ENCODE measurements at places on chromosomes 6 and 20.

DNA sequence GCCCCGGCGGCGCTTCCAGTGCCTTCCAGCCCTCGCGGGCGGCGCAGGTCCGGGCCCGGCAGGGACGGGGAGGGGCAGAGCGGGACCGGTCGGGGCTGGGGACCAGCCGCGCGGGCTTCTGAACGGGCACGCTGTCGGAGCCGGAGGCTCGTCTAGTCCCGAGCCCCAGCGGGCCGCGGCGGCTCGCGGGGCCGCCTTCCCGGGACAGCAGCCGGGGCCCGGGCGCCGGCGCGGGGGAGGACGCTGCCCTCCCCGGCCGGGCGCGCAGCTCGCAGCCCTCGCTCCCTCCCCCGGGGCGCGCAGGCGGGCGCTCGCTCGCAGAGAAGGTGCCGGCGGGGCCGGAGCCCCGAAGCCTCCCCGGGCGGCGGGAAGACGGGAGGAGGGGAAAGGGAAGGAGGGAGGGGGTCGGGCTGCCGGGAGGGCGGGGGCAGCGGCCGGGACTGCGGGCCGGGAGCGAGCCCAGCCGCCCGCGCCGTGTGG, 696 bp upstream of the SIRPA start:
- no peak for DNase-seq

DNA sequence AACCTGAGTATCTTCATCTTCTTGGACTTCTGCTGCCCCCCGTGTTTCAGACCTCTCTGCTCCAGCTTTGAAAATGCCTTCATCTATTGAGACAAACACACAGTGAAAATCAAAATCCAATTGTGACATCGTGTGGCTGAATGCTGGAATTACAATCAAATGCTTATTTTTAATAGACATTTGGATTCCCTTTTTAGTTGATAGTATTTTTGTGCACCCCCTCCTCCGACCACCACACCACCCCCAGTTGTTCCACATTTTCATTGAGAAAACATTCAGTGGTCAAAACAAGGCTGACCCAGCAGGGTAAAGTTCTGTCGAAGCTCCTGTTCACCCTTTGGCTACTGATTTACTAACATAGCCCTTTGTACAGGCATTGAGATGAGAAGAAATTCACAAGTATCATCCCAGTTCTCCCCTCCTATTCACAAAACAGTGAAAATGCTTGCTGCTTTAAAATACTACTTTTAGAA, 79.0 kb downstream of the NRSN1 start:
- peak; percentile 19 for DNase-seq

DNA sequence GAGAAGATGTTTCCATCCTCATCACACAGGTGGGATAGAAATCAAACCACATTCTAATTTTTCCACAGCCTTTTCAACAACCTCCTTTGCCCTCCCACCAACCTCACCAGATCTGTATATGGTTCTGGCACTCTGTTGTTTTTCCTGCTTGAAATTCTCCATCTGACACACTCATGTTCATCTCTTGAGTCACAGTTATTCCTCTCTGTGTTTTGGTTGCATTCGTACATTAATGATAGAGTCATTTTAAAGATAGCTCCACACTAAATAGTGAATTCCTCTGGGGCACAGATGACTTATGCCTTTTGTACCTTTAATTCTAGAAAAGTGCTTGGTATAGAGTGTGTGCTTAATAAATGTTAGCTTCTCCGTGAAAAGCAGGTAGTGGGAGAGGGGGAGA, 1.4 kb upstream of the GCLC start:
- DNase-seq: no peak

- DNase-seq: no peak
These were observed 251.5 kb upstream of the TCF21 start for GRCh38 chr6:133637436-133637835.

DNA sequence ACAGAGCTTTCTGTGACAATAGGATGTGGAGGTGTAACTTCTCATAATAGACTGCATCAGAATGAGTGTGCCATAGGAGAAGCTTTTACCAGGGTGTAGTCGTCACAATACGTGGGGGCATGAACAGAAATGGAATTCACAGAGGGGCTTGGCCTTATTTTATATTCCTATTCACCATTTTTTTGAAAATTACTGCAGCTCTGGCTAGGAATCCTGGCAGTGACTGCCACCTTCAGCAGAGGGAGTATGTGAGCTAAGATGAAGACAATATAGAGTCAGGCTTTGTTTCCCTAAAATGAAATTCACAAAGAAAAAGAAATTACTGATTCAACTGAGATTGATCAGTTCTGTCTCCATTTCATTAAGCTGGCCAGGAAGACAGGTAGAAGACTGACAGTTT, 13.9 kb downstream of the TOMM6 start:
- no peak for DNase-seq

DNA sequence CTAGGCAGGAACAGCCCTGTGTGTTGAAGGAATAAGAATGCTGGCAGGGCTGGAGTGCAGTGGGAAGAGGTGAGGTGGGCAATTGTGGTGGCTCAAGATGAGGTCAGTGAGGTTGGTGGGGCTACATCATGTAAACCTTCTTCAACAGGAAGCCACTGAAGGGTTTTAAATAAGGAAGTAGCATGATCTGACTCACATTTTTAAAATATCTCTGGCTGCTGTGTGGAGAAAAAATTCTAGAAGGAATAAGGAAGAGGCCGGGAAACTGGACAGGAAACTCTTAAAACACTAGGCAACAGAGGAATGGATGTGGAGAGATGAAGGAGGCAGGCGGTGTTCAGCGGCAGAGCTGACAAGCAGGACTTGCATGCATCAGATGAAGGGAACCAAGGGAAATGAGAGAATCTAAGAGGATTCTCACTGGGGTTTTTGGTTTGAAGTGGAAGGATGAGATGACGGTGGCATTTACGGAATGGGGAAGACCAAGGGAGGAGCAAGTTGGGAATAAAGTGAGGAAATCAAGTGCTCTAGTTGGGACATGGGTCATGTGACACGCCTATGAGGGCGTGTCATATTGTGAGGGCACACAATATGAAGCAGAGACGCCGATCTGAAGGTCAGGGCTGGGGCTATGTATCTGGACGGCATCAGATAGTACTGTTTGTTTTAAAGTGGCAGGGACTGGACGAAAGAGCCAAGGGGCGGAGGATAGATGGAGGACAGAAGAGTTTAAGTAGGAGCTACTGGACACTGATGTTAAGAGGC, 18.2 kb downstream of the TMEM242 start:
- DNase-seq: no peak

DNA sequence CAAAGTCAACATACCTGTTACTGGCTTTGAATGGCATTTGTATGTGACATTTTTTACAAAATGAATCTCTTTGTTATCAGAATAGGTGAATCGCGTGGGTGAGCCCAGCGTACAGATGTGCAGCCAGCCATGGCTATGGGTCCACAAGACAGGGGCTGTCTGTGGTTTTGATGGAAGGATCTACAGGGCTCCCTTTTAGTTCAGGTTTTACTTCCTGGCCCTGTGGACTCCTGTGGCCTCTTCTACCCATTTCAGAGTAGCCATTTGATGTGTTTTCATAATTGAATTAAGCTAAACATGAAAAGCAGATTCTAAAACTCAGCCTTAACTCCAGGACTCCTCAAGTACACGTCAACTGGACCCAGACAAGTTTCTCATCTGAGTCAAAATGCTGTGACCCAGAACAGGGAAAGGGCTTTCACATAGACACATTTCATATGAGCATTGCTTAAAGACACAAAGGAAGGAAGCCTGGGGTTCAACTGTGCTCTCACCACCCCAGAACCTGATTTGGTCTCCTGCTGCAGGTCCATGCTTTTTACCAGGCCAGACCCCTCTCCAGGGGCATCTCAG, 105.3 kb upstream of the NAA20 start:
- DNase-seq: no peak

DNA sequence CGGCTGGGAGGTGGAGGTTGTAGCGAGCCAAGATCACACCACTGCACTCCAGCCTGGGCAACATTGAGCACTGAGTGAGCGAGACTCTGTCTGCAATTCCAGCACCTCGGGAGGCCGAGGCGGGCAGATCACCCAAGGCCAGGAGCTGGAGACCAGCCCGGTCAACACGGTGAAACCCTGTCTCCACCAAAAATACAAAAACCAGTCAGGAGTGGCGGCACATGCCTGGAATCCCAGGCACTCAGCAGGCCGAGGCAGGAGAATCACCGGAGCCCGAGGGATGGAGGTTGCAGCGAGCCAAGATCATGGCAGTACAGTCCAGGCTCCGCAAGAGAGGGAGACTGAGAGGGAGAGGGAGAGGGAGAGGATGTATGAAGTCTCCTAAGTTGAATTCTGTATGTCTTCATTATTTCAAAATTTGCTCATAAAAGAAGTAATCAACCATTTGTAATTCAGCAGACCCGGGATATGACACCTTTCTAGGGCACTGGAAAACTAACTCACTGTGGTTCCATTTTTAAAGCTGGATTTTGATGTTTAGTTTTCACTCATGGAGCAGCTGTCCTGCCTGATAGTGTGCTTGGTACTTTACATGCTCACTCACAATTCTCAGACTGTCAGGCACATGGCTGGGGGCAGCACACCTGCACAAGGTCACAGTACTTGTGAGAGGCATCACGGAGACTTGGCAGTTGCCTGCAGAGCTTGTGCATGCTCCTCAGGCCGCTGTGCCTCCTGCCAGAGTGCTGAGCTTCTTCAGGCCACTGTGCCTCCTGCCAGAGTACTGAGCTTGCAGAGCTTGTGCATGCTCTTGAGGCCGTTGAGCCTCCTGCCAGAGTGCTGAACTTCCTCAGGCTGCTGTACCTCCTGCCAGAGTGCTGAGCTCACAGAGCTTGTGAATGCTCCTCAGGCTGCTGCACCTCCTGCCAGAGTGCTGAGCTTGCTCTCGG, 106.2 kb downstream of the ERMARD start:
- DNase-seq: no peak
